Heart right ventricle (tissue), 16 donors: ENCODE measurements at places on chromosomes 1 and 21. TPM values are rescaled to one million over a fixed set of nuclear protein-coding genes. Genes with fewer than 3 reads are reported as not detected.

The LMNA gene
- total RNA-seq: 227 TPM

The MSH4 gene
- 0.34 TPM for total RNA-seq

The IQGAP3 gene
- total RNA-seq: 0.13 TPM

The ATP1A2 gene
- total RNA-seq: 208 TPM

DNA sequence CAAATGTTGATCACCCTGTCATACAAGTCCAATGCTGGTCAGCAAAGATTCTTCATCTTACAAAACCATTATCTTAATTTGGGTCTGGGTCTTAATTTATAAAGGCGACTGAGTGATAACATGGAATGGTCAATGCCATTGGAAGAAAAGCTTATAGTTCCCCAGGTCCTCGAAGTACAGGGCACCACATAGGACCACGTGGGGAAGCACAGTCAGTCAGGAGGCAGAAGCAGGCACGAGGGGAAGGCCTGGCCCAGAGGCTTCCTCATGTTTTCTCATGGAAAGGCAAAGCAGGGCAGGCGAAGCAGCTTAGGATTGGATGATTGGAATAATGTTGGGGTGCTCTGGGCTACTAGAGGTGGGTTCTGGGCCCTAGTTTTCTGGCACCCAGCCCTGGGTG, 175.7 kb downstream of the FASLG start:
- H3K4me1 ChIP-seq: no peaks in the 10 kb centered on the region
- DNase-seq: no peak
- H3K4me3 ChIP-seq: no peak overlapping the region
- H3K27me3 ChIP-seq: no peaks in the 10 kb centered on the region

- DNase-seq: no peak
- H3K36me3 ChIP-seq: no peaks in the 10 kb centered on the region
- H3K4me3 ChIP-seq: no peak overlapping the region
- peaks cover 11% of the 10 kb centered on the region for H3K4me1 ChIP-seq
Measured at GRCh38 chr1:11456965-11457364, 22.0 kb upstream of the DISP3 start.

- H3K4me1 ChIP-seq: no peaks in the 10 kb centered on the region
- no peak overlapping the region for H3K27ac ChIP-seq
- H3K36me3 ChIP-seq: peaks cover 100% of the 10 kb centered on the region
- no peaks in the 10 kb centered on the region for H3K27me3 ChIP-seq
- H3K4me3 ChIP-seq: no peak overlapping the region
- no peak for DNase-seq
Measured at GRCh38 chr1:21852282-21853130, 40.4 kb downstream of the LDLRAD2 start.

DNA sequence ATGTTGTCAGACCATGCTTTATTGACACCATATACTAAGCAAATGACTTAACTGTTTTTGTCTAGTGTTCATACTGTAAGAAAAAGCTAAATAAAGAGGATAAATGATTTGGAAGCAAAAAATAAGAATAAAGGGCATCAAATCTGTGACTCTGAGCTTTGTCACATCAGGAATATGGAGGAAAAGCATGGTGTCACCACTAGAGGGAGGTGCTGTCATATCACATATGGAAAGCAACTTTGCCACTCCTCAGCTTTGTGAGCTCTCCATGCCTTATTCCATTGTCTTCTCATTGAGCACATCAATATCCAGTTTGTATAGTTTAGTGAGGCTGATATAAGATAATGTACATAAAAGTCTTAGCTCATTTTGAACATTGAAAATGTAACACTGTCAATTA, 20.8 kb upstream of the GBP1 start:
- no peak overlapping the region for H3K4me3 ChIP-seq
- H3K4me1 ChIP-seq: no peaks in the 10 kb centered on the region
- DNase-seq: no peak
- H3K27me3 ChIP-seq: no peaks in the 10 kb centered on the region
- no peaks in the 10 kb centered on the region for H3K36me3 ChIP-seq
- H3K27ac ChIP-seq: no peak overlapping the region
